ENCODE measurements at places on chromosomes 5 and 9.

- no peak for DNase-seq
Measured at GRCh38 chr9:129078691-129079503, 2.0 kb upstream of the DOLPP1 start.

DNA sequence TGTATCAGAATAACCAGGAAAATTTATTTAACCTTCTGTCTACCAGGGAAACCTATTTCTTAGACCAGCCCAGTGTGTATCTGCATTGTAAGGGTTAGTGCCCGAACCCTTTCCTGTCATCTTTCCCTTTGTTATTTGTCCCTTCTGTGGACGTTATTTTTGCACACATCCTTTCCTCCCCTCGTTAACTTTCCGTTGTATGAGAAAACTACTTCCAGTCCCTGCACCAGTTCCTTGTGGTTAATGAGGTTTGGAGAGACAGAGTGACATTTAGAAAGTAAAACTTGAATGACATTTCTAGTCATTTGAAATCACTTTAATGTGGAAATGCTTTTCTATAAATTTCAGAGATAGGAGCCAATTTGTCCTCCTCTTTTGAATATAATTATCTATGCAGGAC is 4.3 kb upstream of the IFNB1 start:
- DNase-seq = no peak

DNA sequence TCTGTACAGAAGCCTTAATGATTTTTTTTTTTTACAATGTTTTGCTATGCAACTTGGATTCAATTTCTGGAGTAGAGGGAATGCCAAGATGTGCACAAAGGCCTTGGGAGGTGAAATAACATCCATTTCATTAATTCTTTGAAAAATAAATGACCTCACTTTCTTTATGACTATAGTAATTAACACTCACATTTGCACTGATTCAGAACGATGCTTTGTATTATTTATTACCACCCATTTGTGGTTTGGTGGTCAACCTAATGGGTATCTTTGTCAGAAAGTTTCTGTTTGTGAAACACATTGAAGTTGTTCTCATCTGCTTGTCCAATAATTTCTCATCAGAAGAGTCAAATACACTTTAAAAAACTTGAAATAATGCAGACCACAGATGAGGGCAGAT is 169.3 kb downstream of the NTRK2 start:
- DNase-seq = no peak

DNA sequence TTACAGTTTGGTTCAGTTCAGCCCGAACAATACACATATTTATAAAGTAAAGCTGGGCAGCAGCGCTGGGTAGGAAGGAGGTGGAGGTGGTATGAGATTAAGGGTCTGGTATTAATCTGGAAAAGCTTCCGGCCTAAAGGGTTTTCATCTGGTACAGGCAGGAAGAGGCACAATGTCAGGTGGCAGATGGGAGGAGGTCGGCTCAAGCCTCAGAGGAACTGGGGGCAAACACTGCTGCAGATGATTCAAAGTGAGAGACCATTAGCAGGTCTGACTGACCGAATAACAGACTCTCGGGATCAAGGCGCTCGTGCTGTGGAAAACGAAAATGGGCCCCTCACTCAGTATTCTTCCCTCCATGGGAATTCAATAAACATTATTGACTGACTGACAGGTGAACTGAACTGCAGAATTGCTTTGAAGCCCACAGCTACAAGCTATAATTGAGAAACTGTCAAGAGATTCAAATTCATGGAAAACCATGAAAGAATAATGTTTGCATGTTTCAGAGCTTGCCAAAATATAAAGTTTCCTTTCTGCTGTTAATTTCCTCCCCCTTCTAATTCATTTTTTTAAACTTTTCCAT is 75.3 kb downstream of the TMEM167A start:
- no peak for DNase-seq

DNA sequence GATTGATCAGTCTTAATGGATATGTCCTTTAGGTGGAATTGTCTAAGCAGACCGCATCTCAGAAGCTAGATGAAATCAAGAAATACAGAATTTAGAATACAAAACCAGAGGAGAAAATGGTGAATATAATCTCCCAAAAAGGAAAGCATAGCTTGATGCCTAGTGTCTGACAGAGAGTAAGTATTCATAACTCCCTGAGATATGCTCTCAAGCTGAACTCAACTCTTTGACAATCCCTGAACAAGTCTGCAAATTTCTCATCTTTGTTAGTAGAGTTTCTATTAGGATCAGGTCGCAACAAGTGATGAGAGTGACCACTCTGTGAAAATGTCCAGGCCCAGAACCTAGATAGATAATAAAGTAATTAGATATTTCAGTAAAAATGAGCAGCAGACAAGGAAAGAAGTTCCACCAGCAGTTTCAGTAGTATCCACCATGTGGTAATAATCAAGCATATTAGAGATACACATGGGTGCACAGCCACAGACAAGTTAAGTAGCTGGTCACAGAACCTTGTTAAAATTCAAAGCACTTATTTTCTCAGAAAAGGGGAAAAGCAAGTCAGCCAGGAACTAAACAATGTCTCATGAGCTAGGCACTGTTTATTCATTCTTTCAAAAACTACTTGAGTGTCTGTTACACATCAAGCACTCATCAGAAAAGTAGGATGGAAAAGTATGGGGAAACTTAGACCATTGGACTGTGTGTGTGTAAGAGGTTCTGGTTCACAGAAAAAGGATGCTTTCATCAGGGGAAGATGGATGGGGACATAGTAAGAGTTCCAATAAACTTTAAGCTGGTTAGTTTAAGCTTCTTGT is 481.5 kb upstream of the TUSC1 start:
- no peak for DNase-seq

DNA sequence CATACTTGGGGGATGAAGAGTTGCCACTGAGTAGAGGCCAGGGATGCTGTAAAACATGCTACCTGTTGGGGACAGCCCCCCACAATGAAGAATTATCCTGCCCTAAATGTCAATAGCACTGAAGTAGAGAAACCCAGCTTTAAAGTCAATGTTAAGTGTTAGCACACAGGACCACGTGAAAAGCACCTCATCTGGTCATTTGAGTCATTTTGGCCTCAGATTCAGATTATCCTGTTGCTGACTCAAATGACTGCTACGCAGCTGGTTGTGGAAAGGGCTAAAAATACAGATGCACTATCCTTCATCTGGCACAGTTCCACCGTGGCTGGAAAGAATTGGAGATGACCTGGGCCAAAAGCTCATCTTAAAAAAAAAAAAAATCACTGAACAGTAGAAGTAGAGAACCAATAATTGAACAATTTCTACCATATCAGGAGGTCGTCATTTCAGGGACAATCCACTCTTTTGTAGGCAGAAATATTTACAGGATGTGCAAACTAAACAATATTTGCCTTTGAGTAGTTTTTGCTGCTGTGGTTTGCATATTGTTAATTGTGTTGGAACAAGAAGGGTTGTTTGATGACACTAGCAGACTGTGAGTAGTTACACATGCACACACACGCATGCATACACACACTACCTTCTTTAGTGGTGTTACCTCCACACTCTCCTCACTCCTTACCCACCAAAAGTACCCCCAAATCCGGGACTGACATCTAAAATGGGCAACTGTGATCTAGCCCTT is 195.3 kb upstream of the KLF9 start:
- DNase-seq = no peak

- DNase-seq = no peak
Measured at GRCh38 chr9:15300218-15300617, 6.8 kb downstream of the TTC39B start.

DNA sequence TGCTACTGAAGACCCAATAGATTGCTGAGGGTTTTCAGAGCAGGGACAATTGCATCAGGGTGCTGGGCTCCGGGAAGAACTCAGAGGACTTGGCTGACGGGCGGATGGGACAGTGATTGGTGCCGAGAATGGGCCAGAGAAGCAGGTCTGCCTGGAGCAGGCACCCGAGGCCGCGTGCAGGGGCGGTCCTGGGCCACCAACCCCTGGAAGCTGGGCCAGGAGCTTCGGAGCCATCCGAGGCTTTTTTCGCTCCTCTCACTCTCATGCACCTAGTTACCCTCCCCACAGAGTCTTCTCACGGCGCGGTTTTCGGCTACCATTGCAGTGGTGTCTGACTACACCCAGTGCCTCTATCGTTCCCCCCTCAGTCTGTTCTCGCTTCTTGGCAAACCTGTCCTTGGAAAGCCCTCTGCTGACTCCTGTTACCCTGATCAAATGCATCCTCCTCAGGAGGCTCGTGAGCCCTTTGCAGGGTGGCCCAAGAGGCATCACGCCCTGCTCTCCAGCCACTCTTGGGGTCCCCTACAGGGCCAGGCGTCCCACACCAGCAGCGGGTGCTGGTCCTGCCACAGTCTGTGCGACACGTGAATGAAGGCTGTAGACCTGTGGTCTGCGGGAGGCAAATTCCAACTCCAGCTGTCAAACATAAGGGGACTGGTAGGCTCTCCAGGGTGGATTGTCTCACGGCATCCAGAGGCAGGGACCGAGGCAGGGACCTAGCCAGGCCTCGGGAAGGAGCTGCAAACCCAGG is 1.2 kb upstream of the CLPTM1L start:
- DNase-seq = no peak

DNA sequence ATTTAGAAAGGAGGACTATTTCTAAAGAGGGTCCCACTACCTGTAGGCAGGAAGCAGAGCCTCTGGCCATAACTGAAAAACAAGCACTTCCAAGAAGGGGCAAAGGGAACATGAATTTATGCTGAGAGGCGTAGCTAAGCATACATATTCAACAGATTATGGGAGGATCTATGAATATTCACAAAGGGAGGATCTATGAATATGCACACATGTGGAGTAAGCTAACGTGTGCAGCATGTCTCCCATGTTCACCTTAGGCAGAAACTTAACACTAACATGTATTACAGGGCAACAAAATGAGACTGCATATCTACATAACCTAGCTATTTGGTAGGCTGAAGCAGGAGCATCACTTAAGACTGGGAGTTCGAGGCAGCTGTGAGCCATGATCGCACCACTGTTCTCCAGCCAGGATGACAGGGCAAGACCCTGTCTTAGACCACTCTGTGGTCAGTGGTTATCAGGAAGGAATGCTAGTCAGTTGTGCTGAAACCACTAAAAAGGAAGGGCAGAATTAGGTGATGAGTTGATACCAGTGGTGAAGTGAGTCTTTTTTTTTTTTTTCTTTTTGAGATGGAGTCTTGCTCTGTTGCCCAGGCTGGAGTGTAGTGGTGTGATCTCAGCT is 20.8 kb downstream of the FXN start:
- DNase-seq = no peak

- DNase-seq = no peak
Measured at GRCh38 chr9:123967323-123967722, 37.4 kb upstream of the DENND1A start.

DNA sequence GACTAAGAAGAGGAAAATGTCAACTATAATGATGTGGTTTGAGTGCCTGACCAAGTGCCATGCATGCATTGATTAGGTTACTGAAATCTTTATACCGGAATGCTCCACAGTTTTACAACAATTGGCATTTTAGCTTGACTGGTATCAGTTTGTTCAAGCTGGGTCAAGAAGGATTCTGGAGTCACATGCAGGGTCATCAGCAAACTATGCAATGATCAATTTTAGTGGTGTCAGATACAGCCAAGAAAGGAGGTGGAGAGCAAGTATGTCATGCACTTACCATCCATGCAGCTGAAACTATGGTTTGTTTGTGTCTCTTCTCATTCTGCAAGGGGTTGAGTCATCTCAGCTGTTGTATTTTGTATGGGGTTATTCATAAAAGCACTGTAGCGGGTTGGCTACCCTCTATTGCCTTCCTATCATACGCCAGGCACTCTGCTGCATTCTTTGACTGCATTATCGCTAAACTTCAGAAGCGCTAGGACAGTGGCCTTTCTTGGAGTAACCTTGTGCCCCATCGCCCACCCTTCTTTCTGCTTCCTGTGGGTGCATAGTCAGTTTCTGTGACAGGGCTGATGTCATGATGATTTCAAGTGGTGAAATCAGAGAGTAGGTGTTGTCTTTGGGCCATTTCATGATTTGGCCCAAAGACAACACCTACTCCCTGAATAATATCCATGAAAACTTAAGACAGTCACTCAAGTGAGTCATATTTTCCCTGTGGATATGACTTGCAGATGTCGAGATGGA is 145.4 kb downstream of the MTX3 start:
- no peak for DNase-seq

GRCh38 chr5:59185757-59186385 is 603.0 kb downstream of the RAB3C start:
- DNase-seq = no peak
